ENCODE measurements at places on chromosomes 1 and 21.

DNA sequence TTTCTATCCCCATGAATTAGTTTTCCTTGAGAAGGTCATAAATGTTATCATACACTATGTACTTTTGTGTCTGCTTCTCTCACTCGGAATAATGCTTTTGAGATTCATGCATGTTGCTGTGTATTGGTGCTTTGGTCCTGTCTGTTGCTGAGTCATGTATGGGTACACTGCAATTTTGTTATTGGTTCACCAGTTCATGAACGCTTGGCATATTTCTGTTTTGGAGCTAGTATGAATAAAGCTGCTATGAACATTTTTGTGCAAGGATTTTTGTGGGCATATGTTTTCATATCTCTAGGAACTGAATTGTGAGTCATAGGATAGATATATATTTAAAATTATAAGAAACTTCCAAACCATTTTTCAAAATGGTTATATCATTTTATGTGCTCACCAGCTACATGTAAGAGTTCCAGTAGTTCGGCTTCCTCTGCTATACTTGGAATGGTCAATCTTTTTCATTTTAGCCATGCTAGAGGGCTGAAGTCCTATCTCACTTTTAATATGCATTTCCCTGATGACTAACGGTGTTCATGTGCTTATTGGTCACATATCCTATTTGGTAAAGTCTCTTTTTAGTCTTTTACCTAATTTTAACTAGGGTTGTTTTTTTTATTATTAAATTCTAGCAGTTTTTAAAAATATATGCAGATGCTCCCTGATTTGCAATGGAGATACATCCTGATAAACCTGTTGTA lies 38.2 kb downstream of the ETS2 start:
- no peak for DNase-seq

GRCh38 chr1:110308247-110308646 lies 30.9 kb upstream of the RBM15 start:
- DNase-seq = no peak

GRCh38 chr1:175319912-175320230 lies 127.3 kb upstream of the KIAA0040 start:
- DNase-seq = no peak

DNA sequence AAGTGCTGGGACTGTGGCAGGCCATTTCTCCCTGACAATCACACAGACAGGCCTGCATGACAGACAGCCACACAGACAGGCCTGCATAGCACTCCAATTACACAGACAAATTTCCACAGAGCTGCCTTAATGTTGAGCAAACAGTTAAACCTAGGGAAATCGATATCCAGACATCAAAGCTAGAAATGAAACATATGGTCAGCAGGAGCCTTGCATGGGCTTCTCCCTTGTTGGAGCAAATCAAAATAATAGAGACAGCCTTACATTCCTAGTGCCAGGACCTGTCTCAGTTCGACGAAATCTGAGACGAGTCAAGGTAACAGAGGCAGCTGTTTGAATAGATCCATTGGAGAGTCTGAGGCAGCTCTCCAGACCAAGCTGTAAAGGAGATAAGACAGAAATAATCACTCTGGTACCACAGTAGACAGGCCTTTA lies 42.4 kb downstream of the OLFML3 start:
- no peak for DNase-seq

DNA sequence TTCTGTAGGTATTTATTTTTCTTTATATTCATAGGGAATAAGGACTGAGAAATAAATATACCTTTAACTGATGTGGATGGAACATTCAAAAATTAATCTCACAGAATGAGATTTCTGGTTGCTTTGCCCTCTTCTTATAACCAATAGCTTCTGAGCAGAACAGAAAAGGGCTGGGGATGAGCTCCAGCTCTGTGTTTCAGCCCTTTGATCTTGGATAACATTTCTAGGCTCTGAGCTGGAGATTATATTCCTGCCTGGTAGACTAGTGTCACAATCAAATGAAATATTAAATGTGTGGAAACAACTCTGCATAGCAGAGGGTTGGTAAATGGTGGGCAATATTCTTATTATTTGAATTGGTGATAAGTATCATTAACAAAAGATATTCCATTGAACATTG lies 14.6 kb downstream of the MAP3K21 start:
- DNase-seq = no peak

- DNase-seq = no peak
These were observed 3.7 kb downstream of the FOXD3 start for GRCh38 chr1:63326106-63326472.

- DNase-seq = no peak
These were observed 30.6 kb upstream of the EXO1 start for GRCh38 chr1:241817331-241817792.

DNA sequence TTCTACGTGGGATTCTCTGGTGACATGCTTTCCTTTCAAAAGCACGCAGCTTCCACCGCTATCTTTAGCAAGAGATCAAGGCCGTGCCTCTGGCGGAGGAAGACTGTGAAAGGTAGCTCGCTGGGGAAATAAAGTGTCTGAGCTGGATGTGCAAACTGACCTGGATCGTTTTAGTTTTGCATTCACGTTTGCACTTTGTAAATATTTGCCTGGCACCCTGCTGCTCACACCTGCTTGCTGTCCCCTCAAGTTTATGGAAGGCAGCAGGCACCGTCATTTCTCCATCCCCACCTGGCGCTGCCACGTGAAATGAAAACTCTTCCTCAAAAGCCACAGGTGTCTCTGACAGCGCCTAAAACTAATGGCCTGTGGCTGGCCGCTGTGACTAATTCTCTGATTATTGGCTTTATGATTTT lies 44.0 kb upstream of the TARDBP start:
- no peak for DNase-seq

- DNase-seq = no peak
These were observed 259.3 kb upstream of the AJAP1 start for GRCh38 chr1:4395158-4395557.

- DNase-seq = peak; percentile 9
These were observed at the start of gene GJA4 for GRCh38 chr1:34792868-34793727. Gene GJA4 (plus strand): TSS chr1:34792999. CDS start chr1:34794214, 1,215 bp downstream.

DNA sequence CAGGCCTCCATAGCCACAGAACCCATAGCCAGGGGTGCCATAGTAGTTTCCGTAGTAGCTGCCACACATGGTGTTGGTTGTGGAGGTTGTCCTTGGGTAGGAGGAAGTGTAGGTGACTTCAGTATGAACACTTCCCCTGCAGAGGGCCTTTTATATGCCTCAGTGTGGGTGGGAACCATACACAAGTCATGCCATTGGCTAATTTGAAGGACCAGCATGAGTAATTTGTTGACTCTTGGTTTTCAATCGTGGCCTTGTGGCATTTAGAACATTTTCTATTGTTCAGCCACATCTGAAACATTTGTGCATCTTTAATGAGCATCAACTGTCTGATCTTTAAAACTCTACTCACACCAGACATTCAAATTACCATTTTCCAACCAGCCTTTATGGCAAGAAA lies at the start of gene KRTAP6-1:
Gene KRTAP6-1, minus strand, starts transcription at position 95 of the 400 bp plus-strand sequence. Its CDS starts 26 bp downstream, at position 69.
- no peak for DNase-seq

DNA sequence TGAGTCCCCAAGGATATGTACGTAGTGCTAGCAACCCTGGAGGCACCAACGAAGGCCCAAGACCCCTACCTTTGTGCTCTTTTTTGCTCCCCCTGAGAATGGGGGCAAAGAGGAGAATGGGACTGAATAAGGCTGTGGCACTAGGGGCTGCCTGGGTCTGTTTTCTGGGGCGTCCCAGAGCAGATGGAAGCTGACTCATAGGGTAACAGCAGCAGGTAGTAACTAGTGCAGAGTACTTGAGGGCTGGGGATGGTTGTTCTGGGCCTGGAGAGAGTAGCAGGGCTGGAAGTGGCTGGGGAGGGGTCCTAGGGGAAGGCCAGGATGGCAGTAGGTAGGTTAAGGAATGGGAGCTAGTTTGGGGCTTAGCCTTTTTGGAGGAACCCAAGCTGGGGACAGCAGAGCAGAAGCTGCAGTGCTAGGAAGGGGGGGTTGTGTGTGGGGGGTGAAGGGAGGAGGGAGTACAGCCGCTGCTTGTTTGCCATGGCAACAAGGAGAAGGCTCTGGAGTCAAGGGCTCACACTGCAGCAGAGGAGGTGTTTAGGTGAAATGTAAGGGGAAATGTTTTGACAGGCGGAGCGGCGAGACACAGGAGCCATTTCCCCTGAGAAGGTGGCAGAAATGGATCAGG lies 1.8 kb downstream of the NCDN start:
- no peak for DNase-seq

- DNase-seq = no peak
These were observed 9.6 kb upstream of the GUCA2A start for GRCh38 chr1:42173961-42174735.

- no peak for DNase-seq
These were observed 39.9 kb upstream of the NFASC start for GRCh38 chr1:204830747-204831146.

DNA sequence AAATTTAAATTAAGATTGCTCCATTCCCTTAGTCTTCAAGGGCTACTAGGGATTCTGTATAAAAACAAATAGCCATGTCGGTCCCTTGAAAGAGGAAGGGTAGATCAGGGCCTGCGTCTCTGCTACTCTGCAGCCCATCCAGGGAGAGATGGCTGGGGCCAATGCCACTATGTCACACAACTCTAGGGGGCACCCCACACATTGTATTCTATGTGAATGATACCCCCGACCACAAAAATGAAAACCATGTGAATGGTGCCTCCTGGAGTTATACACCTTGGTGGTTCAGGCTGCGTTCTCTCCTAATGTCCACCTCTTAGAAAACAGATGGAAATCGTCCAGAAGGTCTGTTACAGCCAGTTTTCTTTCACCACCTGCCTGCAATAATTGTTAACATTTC lies 18.0 kb downstream of the PIK3C2B start:
- DNase-seq = no peak

DNA sequence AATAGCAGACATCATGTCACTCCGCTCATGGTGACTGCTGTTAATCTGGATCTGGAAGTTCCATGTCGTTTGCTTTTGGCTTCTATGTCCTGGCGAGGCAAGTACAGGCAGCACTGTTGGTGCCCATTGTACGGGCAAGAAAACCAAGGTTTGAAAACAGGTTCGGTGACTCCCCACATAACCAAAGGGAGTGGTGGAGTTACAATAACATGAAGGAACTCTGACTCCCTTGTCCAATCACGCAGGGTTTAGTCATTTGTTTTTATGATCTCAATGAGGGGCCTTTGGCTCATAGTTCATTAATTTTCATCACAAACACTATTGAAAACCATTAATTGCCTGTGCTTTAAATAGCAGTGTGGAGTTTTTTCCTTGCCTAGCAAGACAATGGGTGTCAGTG lies 82.9 kb upstream of the SSX2IP start:
- DNase-seq = no peak

GRCh38 chr1:112704934-112705627 lies 1.8 kb downstream of the RHOC start:
- no peak for DNase-seq

- DNase-seq = no peak
These were observed 49.0 kb upstream of the TSPAN2 start for GRCh38 chr1:115138271-115138670.

DNA sequence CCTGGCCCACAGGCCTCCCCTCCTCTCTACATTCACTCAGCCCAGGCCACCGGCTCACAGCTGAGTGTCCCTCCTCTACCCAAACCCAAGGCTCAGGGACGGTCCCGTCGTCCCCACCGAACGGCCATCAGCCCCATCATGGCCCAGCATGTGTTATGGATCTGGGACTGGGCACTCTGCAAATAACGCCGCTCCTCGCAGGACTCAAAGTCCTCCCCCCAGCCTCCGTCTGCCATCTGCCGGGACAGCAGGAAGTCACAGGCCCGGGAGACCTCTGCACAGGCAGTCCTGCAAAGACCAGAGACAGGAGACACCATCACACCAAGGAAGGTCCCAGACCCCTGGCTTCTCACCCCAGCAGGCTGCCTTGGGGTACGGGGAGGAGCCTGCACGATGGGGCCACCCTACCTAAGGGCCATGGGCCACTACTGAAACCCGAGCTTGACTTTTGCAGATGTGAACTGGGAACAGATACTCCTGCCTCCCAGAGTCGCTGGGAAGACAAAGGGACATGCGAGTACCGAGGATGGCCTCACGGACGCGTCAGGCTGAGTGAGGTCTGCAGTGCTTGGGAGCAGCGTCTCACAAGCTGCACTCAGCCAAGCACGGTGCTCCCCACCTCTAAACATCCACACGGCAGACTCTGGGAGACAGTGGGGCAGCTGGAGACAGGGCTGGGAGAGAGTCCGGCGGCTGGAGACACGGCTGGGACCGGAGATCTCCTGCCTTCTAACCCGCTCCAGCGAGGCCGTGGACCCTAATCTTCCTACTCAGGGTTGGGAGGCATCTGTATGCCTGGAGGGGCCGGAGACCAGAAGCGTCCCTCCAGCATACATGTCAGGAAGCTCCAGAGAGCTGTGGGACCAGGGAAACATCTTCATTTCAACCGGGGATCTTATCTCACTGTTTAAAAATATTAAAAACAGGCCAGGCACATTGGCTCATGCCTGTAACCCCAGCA lies 10.4 kb upstream of the SPATC1L start:
- no peak for DNase-seq

- no peak for DNase-seq
These were observed 434.8 kb downstream of the LMO4 start for GRCh38 chr1:87763483-87763882.

- no peak for DNase-seq
These were observed 428.0 kb upstream of the BEND5 start for GRCh38 chr1:49204720-49205119.

- no peak for DNase-seq
These were observed 168.3 kb downstream of the PLPP3 start for GRCh38 chr1:56411021-56411420.

GRCh38 chr1:145942871-145943270 lies 14.9 kb downstream of the LIX1L start:
- DNase-seq = no peak

- no peak for DNase-seq
These were observed 253.0 kb downstream of the GPR52 start for GRCh38 chr1:174700775-174701174.

DNA sequence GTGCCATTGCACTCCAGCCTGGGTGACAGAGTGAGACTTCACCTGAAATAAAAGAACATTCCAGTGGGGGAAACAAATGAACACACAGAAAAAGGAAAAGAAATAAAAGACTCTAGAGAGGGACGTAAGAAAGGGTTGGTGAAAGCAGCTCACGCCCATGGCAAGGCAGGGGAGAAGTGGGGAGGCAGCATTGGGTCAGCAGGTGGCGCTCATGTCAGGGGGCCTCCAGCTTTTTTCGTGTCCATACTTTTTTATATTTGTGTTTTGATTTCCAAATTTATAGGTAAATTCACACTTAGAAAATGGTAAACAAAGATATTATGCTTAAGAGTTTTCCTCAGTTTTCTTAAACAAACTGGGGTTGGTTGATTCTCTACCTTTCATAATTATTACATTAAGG lies 45.5 kb downstream of the VPS13D start:
- DNase-seq = peak; percentile 3

DNA sequence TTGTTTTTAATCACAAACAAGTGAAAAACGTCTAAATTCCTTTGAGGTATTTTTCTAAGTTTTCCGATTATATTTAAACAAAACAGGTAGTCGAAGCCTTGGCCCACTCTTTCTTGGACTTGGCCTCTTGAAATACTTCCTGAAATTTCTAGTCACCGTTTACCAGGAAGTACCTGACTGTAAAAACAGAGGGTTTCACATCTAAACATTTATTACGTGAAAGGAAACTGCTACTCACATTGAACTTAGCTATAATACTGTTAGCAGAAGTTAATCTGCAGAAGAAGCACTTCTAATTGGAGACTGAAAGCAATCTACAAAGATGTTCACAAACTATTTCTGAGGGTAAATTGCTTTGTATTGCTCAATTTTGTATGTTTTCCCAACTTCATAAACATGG lies 526.0 kb upstream of the ADGRL4 start:
- no peak for DNase-seq

Data from activated naive CD4-positive, alpha-beta T cell (primary cell).